Anterior cingulate cortex (tissue), 58 donors: ENCODE measurements at places on chromosomes 7 and 10.
A peak's percentile ranks its signal among the peaks of the same experiment; 100 is the strongest.

- no peak for DNase-seq
Observed at GRCh38 chr10:112957640-112958092, 7.6 kb downstream of the TCF7L2 start.

- DNase-seq = no peak
Observed at GRCh38 chr7:85061456-85061855, 125.4 kb downstream of the SEMA3D start.

GRCh38 chr7:6636741-6637543 lies at the start of gene ZNF316:
Gene ZNF316, plus strand, starts transcription at chr7:6637318. Its CDS starts 5,092 bp downstream, at chr7:6642410.
- peak; percentile 31 for DNase-seq

GRCh38 chr7:45211958-45212357 lies 54.4 kb downstream of the RAMP3 start:
- no peak for DNase-seq

- no peak for DNase-seq
Observed at GRCh38 chr7:50866343-50867033, 83.8 kb upstream of the GRB10 start.
